ENCODE measurements at places on chromosomes 4 and X.
A peak's percentile ranks its signal among the peaks of the same experiment; 100 is the strongest.

- DNase-seq: no peak
Measured at GRCh38 chr4:11134705-11135104, 294.0 kb downstream of the HS3ST1 start.

- no peak for DNase-seq
Measured at GRCh38 chrX:44303119-44303518, 40.4 kb downstream of the EFHC2 start.

- no peak for DNase-seq
Measured at GRCh38 chrX:124860736-124861135, 458.9 kb upstream of the TEX13C start.

GRCh38 chr4:109211671-109212070, 90.8 kb downstream of the COL25A1 start:
- no peak for DNase-seq

GRCh38 chrX:136220540-136220939, 30.7 kb downstream of the MAP7D3 start:
- no peak for DNase-seq

- DNase-seq: no peak
Measured at GRCh38 chr4:165331823-165332222, 4.4 kb downstream of the MSMO1 start.

DNA sequence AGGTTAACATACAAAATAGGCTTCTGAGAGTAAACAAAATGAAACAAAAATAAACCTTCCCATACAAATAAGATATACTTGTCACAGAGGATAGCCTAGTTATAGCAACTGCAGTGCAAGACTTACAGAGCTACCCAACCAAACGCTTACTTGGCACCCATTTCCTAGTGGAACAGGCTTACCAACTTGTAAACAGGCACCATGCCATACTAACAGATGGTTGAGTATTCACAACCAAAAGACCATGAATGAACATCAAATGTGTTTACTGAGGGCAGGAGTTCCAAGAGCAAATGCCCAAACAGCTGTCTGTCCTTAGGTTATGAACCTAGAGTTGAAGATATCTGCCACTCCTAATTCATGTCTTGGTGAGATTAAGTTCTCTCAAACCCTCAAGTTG, 2629.2 kb downstream of the PCDH7 start:
- no peak for DNase-seq

- no peak for DNase-seq
Measured at GRCh38 chr4:25155947-25156346, 4.3 kb downstream of the SEPSECS start.

DNA sequence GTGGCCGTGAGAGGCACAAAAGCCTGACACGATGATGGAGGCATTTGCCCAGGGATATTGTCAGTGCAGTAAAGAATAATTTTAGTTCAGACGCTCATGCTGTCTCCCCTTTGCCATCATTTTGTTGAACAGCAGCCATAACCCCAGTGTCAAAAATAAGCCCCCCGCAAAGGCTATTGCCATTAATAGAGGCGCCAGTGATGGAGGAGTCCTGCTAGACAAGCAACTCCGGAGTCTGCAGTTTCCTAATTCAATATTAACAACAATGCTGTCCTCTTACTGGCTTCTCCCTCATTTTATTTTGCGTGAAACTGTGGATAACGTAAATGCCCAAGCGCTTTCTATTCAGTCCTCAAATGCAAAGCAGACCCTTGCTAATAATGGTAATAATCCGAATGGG, 603 bp upstream of the SMS start:
- DNase-seq: no peak

DNA sequence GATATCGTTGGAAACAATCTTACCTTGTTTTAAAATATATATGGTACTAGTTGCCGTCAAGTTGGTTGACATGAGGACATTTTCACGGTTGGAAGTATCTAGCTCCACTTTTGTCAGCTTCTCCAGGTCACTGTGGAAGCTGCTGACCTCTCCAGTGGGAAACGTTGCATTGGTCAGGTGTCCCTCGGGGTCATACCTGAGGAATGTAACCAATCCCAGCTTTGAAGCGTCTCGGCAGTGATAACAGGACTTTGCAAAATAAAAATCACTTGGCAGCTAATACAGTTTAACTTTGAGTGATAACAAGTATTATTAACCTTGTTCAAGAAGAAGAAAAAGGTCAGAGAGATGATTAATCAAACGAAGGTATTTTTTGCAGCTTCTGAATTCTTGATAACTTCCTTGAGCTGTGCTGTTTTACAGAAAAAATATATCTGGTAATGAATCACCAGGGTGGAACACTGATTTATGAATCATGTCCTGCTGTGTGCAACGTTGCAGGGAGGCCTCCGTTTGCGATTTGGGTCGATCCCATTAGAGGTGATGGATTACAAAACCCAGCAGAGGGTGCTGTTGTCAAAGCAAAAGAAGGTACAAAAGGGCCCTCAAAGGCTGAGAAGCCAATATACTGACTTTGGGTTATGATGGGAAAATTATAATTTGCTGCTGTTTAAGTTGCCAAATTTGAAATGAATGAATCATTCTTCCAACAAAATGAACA, 60.1 kb downstream of the SH2D1A start:
- peak; percentile 73 for DNase-seq

- no peak for DNase-seq
Measured at GRCh38 chr4:118557298-118557851, 127.8 kb upstream of the METTL14 start.

DNA sequence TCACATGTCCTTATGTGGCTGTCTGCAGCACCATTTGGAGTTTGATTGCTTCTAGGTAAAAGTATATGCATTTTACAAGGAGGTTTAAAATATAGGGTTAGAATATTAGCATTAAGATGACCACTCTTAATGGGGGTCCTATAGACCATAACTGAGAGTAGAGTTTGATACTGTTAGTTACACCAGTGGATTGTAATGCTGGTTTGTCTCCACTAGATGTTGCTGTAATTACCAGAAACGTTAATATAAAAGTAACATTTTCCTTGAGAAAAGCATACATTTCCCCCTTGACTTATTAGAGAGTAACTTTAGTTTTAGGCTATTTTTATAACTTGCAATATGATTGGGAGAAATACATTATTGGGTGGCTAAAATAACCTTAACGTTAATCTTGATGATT, 93.0 kb downstream of the ZXDA start:
- peak; percentile 0 for DNase-seq

DNA sequence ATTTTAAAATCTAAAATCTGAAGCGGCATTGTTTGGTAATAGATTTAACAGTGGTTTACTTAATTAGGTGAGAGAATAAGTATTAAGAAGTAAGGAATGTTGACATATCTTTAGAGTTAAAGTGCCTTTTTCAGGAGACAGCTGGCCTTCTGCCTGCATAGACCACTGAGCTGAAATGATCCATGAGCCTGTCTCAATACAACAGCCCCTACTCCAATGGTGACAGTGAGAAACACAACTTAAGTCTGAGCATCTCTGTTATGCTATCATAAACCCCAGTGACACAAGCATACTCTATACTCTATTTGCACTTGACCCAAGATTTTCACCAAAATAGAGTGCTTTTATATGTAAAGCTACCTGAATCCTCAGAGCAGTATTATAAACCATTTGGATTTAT, 137.9 kb downstream of the GRIA2 start:
- no peak for DNase-seq

DNA sequence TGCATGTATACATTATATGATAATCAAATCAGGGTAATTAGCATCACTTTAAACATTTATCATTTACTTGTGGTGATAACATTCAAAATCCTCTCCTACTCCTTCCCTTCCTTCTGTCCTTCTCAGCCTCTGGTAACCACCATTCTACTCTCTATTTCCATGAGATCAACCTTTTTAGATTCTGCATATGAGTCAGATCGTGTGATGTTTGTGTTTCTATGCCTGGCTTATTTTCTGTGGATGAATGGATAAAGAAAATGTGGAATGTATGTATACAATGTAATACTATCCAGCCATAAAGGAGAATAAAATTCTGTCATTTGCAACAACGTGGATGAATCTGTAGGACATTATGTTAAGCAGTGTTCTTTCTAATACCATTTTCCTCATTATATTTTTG, 123.9 kb downstream of the NAA11 start:
- no peak for DNase-seq

GRCh38 chr4:119002476-119002875, 113.8 kb downstream of the SYNPO2 start:
- no peak for DNase-seq

DNA sequence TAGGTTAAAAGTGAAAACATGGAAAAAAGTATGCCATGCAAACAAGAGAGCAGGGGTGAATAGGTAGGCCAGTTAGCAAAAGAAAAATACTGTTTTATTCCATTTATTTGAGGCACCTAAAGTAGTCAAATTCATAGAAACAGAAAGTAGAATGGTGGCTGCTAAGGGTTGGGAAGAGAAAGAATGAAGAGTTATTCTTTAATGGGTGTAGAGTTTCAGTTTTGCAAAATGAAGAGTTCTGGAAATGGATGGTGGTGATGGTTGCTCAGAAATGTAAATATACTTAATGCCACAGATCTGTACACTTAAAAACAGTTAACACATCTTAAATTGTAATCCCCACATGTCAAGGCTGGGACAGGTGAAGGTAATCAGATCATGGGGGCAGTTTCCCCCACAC, 29.7 kb downstream of the PARM1 start:
- no peak for DNase-seq

DNA sequence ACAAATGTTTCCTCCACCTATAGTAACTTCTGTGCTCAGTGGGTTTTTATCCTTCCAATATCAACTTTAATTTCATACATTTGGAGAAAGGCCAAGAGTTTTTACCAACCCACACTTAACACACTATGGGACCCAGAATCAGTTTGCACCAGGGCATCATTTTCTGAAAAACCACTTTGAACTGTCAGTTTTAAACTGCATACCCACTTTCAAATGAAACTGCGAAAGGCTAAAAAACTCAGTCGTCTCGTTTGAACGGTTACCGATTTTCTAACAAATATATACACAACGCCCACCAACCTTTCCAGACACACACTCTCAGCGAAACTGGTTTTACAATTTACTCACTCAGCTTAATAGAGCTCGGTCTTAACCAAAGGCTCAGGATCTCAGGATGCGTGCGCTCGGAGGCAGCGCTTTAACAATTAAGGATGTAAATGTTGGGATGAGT, 376 bp downstream of the ABCG2 start:
- DNase-seq: no peak

DNA sequence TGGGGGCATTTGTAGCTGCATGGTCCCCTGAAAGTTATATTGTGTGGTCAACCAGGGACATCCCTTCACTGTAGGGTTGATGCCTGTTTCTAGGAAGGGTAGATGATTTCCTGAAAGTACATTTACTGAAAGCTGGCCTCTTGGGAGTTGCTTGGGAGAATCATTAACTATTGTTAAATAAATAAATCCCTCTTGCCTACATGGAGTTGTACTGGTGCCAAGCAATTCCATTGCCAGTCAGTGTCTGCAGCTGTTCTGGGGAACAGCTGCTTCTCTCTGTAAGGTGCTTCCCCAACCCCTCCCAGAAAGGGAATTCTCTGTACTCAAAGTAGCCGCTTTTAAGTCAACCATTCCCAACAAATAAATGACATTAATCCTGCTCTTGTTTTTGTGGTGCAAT, 51.1 kb downstream of the C4orf51 start:
- no peak for DNase-seq

Data from CD4-positive, alpha-beta T cell treated with Interleukin-2 at 100 ng/mL for 4 hours (primary cell).